Stimulated activated CD8-positive, alpha-beta memory T cell treated with anti-CD3 and anti-CD28 coated beads, Interleukin-12 subunit alpha, Interleukin-12 subunit beta, amount 100 ng/mL, for 1 hour (primary cell): ENCODE measurements at places on chromosomes 13 and 19.

DNA sequence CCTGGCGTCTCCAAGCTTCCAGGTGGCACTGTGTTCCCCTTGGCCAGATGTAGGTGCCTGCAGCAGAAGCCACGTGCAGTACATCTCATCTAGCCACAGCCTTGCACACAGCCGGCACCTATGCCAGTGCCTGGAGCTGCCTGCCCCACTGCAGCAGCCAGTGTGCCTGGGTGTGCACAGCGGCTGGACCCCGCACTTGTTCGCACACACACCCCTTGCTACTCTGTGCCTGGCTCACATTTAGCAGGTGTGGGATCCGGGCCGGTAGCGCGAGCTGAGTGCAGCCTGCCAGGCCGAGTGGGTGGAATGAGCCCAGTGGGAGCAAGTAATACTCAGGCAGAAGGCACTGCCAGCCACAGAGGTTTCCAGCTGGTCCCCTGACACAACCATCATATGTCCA, 26.9 kb upstream of the RBM26 start:
- DNase-seq: no peak

- DNase-seq: no peak
Measured at GRCh38 chr19:18282021-18282787, 782 bp upstream of the JUND start.

GRCh38 chr13:25846222-25846984, 205.4 kb downstream of the SHISA2 start:
- no peak for DNase-seq

GRCh38 chr13:75788481-75788981, 152.4 kb downstream of the LMO7 start:
- DNase-seq: no peak

DNA sequence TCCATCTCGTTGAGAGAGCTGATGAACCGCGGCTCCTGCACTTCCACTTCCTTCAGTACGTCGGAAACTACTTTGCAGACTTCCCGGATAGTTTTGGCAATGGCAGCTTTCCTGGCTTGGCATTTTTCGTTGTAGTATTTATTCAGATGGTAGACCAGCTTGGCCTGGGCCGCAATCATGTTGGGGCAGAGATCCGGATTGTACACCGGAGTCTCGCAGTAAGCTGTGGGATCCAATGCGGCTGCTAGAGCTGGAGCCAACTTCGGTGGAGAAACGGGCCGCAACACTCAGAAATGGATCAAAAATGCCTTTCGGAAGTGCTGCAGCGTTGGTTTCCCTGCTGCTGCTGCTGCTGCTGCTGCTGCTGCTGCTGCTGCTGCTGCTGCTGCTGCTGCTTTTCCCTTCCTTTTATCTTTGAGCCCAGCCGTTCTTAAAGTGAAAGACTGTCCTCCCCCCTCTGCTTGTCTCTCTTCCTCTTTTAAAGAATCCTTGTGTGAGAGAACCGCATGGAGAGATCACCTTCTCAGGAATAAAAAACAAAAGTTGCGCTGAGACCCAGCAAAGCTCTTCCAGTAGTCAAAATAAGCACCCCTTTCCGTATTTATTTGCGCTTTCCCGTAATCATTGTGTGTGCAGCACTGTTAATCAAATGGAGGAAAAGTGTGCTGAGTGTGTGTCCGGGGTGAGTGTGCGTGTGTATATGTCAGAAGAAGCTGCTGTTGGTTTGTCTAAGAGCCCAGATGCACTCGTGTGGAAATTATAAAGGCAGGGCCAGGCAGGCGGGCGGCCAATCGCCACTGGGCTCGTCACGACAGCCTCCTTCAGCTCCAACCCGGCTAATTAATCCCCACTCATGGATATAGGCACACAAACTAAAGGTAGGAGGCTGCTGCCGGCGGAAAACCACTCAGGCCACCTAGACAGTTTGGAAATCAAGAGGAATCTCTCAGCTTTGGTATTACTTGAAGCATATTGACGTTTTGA, at the start of gene MAB21L1:
Gene MAB21L1, minus strand, starts transcription at position 730 of the 984 bp plus-strand sequence. Its CDS starts 551 bp downstream, at position 179.
- DNase-seq: no peak

DNA sequence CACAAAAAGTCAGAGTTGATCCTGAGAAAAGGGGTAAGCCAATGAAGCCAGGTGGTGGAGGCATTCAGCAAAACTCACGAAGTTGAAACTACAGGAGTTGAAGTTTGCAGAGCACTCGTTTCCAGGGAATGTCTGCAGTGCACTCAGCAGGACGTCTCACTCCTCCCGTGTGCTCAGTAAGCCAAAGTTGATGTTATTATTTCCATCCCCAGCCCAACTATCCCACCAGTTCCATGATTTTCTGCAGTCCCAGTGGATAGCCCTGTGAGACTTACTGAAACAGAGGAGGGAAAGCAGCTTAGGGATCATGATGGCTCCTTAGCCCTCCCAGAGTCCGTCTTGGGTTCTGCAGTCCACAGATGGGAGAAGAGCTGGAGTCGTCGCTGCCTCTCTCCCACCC, at the start of gene TARM1:
Gene TARM1, minus strand, starts transcription at position 334 of the 400 bp plus-strand sequence. Its CDS starts 25 bp downstream, at position 309.
- DNase-seq: no peak

DNA sequence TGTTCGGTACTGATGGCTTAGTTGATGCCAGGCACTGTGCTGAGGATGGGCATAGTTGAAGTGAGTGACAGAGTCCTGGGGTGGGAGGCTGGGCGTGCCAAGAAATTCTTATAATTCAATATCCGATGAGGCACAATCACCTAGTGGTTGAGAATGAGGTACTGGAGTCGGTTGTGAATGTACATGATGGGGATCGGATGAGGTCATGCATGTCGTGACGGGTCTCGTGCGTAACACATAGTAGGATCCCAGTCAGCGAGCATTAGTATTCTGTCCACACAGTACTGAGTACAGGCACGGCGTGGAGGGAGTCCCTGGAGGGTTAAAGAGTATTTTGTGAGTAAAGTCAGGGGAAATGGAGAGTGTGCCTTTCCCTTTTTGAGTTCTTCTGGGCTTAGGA, 2.8 kb downstream of the SAFB start:
- no peak for DNase-seq

DNA sequence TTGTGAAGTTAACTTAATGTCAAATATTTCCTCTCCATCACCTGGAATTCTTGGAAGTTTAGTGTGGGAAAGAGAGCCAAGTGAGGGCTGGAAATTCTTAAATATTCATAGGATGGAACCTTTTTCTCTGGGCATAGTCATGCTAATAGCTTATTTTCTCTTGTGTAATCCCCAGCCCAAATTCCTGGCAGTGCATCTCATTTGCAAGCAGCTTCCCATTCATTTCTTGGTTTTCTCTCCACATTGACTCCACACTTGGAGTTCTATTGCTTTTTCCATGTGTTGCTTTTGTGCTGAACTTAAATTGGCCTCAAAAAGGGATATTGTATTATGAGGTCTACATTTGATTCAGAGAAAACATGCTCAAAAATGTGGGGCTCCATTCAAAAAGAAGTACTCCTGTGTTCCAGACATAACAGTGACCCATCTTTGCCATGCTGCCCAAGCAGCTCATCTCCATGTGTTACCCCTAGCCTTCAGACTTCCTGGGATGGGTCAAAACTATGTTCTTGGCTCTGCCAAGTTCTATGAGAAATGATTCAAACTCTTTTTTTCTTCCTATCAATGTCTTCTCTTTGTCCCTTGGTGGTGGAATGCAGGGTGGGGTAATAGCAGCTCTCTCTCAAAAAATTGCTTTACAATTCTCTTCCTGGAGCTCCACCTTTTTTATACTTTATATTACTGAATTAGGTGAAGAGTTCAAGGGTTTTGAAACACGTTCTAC, 2471.5 kb downstream of the PCDH9 start:
- DNase-seq: no peak

GRCh38 chr13:66273011-66273410, 957.1 kb downstream of the PCDH9 start:
- DNase-seq: no peak

- DNase-seq: no peak
Measured at GRCh38 chr19:49924004-49924880, 4.8 kb upstream of the ATF5 start.

DNA sequence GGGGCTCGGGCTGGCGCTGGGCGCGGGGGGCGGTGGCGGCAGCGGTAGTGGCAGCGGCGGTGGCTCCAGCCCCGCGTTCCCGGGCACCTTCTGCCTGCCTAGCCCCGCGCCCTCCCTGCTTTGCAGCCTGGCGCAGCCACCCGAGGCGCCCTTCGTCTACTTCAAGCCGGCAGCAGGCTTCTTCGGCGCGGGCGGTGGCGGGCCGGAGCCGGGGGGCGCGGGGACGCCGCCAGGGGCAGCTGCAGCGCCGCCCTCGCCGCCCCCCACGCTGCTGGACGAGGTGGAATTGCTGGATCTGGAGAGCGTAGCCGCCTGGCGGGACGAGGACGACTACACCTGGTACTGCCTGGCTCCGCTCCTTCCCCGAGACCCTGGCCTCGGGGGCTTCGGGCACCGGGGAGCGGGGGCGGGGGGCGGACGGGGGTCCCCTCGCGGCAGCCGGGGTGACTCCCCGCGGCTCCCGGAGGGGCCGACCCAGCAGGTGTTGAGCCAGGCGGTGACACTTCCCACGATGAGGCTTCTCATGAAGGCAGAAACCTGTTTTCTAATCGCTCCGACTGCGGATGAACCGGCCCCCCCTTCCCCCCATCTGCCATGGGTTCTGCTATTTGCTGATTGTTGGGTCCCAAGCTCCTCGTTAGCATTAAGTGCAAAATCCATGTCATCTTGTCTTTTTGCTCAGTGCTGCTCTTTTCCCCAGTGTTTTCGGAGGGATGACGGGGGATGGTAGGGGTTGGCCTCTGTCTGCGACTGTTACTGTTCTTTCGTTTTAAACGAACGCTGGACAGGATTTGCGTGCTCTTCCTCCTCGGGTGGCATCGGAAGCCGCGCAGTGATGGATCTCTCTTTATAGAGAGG, 943 bp downstream of the SLAIN1 start:
- DNase-seq: no peak

DNA sequence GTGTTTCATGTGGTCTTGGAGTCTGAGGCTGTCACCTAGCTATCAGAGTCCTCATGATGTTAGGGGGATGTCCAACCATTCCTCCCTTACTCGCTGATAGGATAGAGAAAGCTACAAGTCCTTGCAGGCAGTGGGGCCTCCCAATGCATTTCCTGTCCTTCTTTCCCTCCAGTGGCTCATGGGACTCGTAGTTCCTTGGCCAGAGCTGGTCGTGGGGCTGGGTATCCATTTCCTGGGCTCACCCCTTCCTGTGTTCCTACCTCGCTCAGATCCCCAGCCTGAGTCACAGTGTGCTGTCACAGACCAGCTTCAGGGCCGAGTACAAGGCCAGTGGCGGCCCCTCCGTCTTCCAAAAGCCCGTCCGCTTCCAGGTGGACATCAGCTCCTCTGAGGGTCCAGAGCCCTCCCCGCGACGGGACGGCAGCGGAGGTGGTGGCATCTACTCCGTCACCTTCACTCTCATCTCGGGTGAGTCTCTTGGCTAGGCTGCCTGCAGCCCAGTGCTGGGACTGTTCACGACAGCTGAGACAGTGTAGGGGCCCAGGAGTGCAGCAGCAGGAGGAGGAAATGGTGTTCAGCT, 19.1 kb downstream of the TMEM150B start:
- DNase-seq: no peak

DNA sequence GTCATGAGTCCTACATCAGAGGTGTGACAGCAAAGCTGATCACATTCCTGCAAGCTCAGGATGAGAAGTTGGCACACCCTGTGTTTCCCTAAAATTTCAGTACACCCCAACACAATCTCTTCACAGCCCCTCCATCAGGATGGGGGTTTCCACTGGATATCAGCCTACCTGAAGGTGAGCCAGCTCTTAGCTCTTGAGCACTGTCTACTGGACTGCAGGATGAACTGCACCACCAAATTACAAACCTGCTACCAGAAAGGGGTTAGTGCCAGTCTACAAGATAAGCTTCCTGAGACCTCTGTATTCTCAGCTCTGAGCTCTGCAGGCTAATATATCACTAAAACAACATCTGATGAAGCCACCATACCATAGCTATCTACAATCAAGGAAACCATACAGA, 1616.2 kb upstream of the SPRY2 start:
- DNase-seq: no peak

- DNase-seq: no peak
Measured at GRCh38 chr13:49498206-49498605, 2.5 kb downstream of the PHF11 start.

GRCh38 chr19:13150187-13150930, at the start of the genes IER2 and STX10:
Gene IER2 (plus strand): TSS chr19:13150411. CDS start chr19:13153187, 2,776 bp downstream.
Gene STX10 (minus strand): TSS chr19:13150375. CDS start chr19:13150173, 202 bp downstream.
- DNase-seq: peak; percentile 89

DNA sequence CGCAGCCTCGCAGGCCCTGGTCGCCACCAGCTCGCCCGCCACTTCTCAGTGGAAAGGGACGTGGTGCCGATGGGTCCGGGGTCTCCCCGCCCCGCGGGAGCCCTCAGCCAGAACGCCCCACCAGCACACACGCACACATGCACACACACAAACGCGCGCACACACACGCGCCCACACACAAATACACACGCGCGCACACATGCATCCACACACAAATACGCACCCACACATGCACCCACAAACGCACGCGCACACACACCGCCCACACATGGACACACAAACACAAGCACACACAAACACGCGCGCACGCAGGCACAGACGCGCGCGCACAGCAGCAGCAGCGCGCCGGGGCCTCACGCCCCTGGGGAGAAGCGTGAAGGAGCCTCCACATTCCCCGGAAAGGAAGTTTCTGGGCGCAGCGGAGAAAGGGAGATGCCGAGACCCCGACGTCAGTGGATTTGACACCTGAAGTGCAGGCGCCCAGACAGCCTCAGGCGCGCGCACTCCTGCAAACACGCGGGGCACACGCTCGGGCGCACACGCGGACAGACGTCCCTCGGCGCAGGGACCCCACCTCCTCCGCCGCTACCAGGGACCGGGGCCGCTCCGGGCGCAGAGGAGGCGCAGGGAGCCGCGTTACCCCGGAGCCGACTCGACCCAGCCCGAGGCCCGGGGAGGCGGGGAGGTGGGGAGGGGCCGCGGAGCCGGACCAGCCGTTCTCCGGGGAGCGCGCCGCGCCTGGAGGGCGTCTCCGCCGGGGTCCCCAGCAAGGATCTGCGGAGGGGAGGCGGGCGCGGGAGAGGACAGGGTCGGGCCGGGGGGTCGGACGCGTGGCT, 622 bp downstream of the RASA3 start:
- no peak for DNase-seq
